ENCODE measurements at places on chromosomes 2 and 18. TPM values are rescaled to one million over a fixed set of nuclear protein-coding genes. Genes with fewer than 3 reads are reported as not detected.

DPYSL5 gene
- polyA plus RNA-seq, result 6.7 TPM

BIN1 gene
- 89.2 TPM for polyA plus RNA-seq

KYNU gene
- 6.2 TPM for polyA plus RNA-seq

ZAP70 gene
- 2.2 TPM for polyA plus RNA-seq

RESP18 gene
- polyA plus RNA-seq, result not detected

MLPH gene
- 6.7 TPM for polyA plus RNA-seq

DNAH7 gene
- 9.4 TPM for polyA plus RNA-seq

KCNS3 gene
- polyA plus RNA-seq, result 9.6 TPM

FAM237A gene
- not detected for polyA plus RNA-seq

GAD1 gene
- 0.90 TPM for polyA plus RNA-seq

ZC3H6 gene
- polyA plus RNA-seq, result 9.2 TPM

GATA6 gene
- polyA plus RNA-seq, result 11.8 TPM

GRCh38 chr18:12842459-12843380 is 41.3 kb downstream of the PTPN2 start:
- no peak for DNase-seq

DNA sequence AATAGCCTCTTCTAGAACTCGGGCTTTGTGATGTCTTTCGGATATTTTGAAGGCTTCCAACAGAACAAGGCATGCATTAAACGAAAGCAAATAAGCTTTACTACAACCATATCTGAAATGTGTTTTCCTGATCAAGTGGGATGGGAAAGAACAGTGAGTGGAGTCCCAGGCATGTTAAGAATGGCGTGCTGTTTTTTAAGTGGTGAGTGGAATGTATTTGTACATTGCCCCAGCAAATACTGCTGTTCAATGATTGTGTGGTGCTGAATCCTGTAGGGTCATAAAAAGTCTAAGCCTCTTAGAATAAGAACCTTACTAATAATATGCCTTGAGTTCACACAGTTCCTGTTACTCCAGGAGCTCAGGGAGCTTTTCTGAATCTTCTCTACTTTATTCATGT is 52.5 kb downstream of the POMC start:
- no peak for DNase-seq

- no peak for DNase-seq
These were observed 40.9 kb downstream of the USP14 start for GRCh38 chr18:199214-199613.

DNA sequence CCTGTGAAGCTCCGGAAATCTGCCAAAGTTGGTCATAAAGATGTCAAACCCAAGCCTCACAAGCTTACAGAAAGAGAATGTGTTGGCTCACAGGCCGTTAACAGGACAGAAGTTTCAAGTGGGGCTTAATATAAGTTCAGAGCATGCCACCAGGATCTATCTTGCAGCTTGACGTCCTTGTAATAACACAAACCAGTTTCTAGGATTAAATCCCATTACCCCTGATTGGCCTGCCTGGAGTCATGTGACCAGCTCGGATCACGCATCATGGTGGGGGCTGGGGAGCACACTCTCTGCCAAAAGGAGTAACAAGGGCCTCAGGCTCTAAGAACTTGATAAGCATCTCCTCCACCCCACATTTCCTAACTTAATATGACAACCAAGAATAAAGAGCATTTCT is 38.9 kb upstream of the SCG2 start:
- no peak for DNase-seq

GRCh38 chr18:48158721-48159120 is 228.3 kb upstream of the SMAD2 start:
- no peak for DNase-seq

GRCh38 chr2:229405796-229406195 is 134.7 kb upstream of the PID1 start:
- no peak for DNase-seq

DNA sequence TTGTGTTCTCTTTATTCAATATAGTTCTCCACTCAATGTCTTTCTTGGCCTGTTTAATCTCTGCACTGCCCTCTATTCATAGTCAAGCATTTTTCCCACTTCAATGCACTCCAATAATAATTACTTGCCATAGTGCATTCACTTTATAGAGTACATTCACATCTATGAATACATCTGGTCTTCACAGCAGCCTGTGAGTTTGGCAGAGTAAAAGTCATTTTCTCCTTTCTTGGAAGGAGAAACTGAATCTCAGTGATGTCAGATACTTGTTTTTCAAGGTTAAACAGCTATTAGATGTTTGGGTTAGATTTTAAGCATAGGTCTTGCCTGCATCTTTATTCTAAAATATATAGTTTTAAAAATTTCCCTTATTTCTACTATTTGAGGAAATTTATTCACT is 373.2 kb downstream of the TRIB2 start:
- no peak for DNase-seq

DNA sequence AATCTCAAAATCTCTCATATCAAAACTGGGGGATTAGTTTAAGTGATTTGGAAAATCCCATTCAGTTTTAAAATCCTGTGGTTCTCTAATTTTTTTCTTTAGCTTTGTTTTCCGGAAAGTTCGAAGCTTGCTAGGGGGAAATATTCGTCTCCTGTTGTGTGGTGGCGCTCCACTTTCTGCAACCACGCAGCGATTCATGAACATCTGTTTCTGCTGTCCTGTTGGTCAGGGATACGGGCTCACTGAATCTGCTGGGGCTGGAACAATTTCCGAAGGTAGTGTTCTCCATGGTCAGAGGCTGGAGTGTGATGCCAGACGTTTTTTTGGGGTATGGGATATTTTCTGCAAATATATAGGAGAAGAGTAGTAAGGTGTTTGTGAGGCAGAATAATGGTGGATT is 66.1 kb downstream of the ACSL3 start:
- no peak for DNase-seq

- DNase-seq, result no peak
These were observed 73.0 kb downstream of the MTCL1 start for GRCh38 chr18:8778386-8778785.

GRCh38 chr2:201260302-201260800 is at the start of gene CASP8:
CASP8 (plus strand) TSS chr2:201260536; CDS start chr2:201266487, 5,951 bp downstream.
- no peak for DNase-seq

GRCh38 chr18:50751490-50751889 is 68.3 kb downstream of the MRO start:
- no peak for DNase-seq

DNA sequence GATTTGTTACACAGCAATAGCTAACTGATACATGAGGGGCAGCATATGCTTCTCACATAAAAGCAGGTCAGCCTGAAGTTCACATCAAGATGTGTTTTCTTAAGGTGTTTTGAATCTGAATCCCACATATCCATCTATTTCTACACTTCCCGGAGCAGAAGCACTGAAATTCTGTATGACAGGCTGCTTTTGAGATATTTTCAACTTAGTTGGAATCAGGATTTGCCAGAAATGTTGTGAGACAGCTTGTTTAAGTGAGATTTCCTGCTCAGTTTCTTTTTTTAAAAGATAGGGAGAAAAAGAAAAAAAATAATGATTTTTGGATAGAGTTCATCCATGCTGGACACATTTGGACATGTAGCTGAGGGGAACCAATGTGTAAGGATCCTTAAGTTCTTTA is 501.5 kb upstream of the CELF4 start:
- no peak for DNase-seq

GRCh38 chr2:57598551-57598950 is 448.1 kb upstream of the VRK2 start:
- DNase-seq, result no peak

DNA sequence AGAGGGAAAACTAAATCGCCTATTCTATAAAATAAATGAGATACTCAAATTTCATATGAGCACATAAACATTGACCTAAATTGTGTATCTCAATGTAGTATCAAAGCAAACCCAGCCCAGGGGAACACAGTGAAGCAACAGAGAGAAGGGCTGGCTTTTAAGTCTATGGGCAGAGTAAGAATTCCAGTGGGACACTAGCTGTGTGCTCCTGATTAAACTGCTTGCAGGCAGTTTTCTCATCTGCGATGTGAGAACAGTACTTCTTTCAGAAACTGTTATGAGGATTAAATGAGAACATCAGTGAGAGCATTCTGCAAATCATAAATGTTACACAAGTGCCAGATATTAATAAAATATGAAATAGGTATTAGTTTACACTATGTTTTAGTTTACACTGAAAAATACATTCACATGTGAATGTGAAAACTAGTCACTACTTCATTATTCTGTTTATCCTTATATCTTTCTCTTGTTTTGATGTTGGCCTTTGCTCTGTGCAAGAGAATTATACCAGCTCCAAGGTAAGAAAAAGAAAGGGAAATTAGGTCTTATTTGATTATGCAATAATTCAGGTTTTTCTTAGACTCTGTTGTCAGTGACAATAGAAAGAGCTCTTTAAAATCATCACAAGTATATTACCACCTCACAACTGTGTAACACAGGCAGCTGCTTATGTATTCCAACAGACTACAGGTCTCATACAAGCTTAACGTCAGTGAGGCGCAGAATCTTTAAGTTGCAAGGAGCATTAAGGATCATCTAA is 47.5 kb downstream of the GAREM1 start:
- DNase-seq, result no peak

- DNase-seq, result no peak
These were observed 117.9 kb downstream of the ETAA1 start for GRCh38 chr2:67515056-67515455.

DNA sequence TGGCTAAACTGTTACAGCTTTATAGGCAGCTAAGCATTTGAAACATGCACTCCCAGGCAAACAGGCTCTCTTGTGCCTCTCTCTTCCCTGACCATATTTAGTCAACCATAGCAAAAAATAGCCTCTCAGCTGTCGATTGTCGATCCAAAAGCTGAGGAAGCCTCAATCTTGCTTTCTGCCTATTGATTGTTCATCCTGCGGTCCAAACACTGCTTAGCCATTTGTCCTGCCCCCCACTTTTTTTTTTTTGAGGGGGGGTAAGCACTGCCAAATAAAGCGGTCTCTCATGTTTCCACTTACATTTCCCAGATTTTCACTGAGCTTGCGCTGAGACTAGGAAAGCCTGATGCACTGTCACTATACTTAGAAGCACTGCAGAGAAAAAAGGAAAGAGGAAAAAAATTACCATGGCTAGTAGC is 90.8 kb downstream of the MIB1 start:
- no peak for DNase-seq

DNA sequence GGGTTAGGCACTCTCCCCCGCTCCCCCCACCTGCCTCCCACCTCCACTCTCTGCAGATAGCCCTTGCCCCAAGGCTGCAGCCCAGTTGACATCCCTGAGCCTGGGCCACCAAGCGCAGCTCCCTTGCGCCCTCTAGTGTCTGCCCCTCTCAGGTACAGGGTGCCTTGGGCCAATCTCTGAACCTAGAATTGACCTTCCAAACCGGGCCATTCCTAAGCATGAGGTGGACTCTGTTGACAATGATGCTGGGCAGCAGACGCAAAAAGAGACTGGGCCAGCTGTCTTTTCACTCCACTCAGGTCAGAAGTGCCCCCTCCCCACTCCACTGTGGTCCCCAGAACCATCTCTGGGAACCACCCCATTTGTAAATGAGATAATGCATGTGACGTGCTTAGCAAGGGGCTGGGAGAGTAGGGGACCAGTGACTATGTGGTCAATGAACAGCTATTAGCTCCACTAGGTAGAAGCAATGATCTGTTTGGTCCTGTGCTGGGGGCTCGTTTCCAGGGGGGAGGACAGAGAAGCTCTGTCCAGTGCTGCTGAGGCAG is 43.3 kb upstream of the PLB1 start:
- no peak for DNase-seq

- DNase-seq, result no peak
These were observed 129.5 kb upstream of the PELI1 start for GRCh38 chr2:64273524-64274398.

GRCh38 chr2:164737612-164738081 is 104.0 kb downstream of the COBLL1 start:
- peak; percentile 47 for DNase-seq

DNA sequence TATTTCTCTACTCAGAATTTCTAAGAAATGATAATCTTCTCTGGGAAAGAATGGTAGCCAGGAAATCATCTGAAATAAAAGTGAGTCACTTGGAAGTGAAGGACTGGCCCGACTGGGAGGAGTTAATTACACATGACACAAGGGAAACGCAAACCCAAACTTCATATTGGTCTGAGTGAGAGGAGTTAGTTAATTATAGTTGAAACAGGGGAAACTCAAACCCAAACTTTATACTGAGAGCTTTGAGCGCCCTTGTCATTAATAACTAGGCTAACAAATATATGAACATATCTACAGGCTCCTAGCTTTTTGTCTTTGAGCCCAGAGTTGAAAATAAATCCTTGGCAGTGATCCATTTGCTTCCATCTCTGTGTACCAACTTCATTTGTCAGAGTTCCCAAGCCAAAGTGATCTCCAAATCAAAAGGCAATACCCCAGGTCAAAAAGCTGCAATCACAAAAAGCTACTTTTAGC is 187.8 kb upstream of the COL3A1 start:
- DNase-seq, result no peak

- DNase-seq, result no peak
These were observed 2.7 kb downstream of the ZAP70 start for GRCh38 chr2:97715951-97716694.

GRCh38 chr2:74835831-74836674 is 2.1 kb downstream of the HK2 start:
- DNase-seq, result no peak

DNA sequence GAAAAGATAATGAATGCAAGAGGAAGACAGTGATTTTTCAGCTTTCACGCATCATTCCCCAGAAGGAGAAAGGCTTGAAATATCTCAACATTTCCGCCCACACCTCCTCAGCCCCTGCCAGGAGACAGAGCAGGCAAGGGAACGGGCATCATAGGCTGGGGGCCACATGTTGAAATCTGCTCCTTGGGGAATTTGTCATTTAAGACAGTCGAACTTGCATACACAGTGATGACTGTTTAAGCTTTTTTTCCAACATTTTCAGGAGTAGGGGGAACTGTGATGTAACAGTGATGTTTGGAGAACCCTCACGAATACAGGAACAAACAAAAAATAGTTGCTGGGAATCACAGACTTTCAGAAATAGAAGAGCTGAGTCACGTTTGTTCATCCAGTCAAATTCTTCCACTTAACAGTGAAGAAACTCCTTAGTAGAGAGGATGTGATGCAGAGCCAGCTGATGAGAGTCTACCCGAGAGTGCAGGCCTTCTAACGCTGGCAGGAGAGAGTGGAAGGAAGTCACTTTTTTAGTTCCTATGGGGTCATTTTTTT is 266.8 kb downstream of the ALPK2 start:
- no peak for DNase-seq

Data from right renal pelvis (tissue), 4 donors.